Mammary microvascular endothelial cell (primary cell): ENCODE measurements at places on chromosomes 1 and 21. TPM values are rescaled to one million over a fixed set of nuclear protein-coding genes. Genes with fewer than 3 reads are reported as not detected.

VANGL2 gene
- not detected in 2 replicates for total RNA-seq

S100A7A gene
- total RNA-seq = not detected in 2 replicates

HUNK gene
- under 0.01 TPM in 1 of 2 replicates, not detected in the other for total RNA-seq

SH2D5 gene
- total RNA-seq = 2.9 and 5.1 TPM in 2 replicates

PPM1J gene
- total RNA-seq = 1.00 and 1.8 TPM in 2 replicates
